ENCODE measurements at places on chromosomes 5 and 9. TPM values are rescaled to one million over a fixed set of nuclear protein-coding genes. Genes with fewer than 3 reads are reported as not detected.

DNA sequence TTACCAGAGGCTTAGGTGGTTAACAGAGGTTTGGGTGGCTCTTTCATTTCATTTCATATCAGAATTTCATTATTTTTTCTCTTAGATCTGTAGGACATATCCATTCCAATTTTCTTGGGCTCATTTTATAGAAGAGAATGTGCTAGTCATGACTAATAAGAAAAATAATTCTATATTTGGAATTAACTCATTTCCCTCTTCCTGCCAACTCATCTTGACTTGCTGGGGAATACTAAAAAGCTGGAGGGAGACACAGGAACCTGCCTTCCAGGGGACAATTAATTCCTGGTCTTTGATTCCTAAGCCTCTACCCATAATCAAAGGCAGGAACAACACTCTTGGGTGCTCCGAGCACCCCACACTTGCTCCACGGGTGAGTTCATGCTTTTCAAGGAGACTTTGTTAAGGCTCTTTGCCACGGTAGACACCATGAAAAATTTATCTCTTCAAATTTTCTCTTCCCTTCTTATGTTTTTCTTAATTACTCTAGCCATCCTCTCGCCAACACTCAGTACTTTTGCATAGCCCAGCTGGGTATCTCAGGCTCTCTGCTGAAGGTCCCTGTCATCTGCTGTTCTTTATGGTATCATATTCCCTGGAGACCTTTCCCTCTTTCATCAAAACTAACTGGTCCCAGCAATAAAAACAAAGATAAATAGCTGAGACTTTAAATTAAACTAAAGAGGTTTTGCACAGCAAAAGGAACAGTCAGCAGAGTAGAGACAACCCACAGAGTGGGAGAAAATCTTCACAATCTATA, 273.9 kb downstream of the NPR3 start:
- DNase-seq: peak; percentile 37

- no peak for DNase-seq
These were observed 54.5 kb downstream of the MAN2A1 start for GRCh38 chr5:109744261-109744660.

DNA sequence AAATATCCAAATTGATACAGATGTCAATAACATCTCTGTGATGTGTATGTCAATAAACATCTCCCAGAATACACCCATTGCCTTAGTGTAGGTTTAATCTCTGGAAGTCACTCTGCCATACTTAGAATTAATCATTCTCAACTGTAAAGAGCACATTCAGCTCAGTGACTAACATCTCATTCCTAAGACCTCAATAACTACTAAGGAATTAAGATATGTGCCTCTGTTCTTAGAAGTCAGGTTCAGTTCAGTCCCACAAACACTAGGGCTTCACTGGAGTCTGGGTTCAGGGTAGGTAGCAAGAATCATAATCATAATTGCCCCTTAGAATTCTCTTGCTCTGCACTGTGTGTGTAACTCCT, 31.7 kb downstream of the UGCG start:
- peak; percentile 73 for DNase-seq

DNA sequence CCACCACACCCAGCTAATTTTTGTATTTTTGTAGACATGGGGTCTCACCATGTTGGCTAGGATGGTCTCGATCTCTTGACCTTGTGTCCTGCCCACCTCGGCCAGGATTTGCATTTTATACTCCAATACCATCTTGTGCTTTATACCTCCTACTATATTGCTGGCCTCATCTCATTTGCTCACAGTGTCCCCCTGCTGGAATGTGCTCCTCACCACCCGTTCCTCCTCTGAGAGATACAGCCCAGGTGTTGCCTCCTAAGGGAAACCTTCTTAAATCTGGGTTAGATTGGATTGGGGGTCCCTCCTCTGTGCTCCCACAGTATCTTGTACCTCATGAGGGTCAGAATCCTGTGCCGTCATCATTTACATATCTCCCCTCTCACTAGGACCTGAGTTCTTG, 131.7 kb downstream of the PAPPA start:
- DNase-seq: no peak

DNA sequence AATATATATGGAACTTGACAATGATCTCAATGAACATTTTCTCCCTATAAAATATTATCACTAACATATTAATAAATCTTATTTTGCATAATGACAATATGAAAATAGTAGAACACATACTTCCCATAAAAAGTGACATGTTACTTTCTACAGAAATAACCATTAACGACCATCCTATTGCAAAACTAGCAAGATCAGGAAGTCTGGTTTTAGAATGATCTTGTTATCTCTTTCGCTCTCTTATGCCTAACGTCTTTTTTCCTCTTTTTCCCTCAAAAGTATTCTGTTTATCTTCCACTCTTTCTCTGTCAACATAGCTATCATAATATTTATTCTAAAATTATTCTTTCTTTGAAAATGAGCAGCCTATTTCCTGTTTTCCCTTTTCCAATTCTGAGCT, 21.6 kb upstream of the C5orf46 start:
- DNase-seq: no peak

- peak; percentile 79 for DNase-seq
These were observed 24.8 kb downstream of the ABLIM3 start for GRCh38 chr5:149166128-149166527.

DNA sequence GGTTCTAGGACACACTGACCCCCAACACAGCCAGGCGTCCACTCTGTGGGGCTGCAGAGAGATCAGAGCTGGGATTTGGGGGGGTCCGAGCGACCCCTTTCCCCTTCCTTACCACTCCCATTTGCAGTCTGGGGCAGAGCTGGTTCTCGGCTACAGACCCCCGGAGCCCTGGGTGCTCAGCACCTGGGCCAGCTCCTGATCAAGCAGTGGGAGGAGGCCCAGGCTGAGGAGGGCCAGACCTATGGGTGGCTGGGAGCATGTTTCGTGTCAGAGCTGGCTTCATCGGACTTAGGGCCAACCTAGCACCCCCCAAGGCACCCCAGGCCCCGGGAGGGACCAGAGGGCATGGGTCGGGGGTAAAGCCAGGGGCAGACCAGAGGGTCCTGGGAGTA, 7.6 kb downstream of the GRIN1 start:
- no peak for DNase-seq

DNA sequence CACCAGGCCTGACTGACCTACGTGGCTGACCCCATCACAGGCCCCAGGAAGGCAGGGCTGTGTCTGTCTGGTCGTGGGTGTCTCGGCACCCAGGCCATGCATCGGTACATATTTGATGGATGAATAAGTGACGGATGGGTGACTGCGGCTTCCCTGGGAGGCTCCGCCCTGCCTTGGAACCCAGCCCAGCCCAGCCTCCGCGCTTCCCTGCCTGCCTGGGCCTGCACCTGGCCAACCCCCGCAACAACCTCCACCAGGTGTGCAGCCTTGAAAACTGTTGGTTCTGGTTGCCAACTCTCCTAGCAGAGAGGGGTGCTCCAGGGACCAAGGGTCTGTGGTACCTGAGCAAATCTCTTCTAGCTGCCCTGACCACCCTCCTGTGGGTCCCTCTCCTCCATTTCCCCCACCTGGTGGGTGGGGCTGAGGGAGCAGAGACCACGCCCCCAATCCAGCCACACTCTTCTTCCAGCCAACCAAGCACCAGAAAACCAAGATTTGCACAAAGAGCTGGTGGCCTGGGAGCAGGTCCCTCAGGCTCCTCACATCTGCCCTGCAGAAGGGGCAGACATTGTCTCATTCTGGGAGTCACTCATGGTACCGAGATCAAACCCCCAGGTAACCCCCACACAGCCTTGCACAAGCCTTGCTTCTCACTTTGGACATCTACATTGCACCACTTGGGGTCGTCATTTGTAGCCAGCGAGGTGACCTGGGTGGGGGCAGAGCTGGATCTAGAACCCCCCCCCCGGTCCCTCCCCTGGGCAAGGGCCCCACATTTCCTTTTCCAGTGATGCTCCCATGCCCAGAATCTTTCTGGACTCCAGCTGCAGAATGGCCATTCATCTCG, 100.6 kb upstream of the IER5L start:
- DNase-seq: peak; percentile 19

DNA sequence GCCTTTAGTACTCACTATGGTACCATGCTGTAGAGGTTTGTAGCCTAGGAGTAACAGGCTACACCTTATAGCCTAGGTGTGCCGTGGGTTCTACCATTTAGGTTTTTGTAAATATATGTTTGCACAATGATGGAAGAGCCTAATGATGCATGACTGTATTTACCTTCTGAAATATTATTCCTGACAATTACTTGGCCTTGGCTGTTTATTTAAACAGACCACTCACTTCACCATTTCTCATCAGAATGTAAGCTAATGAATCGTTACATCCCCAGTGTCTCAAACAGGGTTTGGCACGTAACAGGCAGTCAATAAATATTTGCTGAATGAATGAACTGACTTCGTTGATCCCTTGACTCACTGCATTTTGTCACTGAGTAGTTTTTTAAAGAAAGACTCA, 93.1 kb downstream of the MED27 start:
- no peak for DNase-seq

DNA sequence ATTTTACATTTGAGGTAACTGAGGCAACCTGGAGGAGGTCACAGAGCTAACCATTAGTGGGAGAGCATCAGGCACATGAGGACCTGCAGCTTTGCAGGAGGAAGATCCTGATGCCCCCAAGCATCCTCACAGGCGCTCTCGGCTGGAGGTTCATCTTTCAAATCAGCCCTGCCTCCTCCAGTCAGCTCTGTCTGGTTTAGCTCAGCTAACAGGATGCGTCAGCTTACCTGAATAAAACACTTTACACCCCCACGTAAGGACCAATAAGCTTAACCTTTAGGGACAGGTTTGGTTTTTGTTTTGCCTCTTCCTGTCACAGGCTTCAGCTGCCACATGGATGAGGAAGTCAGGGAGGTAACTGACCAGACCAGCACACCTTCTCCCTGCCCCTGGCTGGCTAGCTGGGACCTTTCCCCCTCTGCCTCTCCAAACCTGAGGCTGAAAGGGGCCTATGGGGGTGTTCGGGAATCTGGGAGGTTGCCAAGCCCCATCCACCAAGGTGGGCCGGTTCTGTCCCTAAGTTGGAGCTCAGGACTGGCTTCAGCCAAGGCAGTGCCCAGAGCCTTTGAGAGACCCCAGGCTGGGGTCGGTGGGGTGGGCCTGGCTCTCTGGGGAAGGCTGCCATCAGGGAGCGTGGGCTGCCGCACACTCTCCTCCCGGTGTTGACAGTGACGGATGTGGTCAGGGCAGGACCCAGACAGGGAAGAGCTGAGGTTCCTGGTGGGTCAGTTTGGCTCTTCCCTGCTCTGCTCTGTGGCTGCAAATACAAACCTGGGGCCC, 20.0 kb upstream of the FCN1 start:
- no peak for DNase-seq

- no peak for DNase-seq
These were observed 375.7 kb downstream of the IRX2 start for GRCh38 chr5:2375757-2376250.

DNA sequence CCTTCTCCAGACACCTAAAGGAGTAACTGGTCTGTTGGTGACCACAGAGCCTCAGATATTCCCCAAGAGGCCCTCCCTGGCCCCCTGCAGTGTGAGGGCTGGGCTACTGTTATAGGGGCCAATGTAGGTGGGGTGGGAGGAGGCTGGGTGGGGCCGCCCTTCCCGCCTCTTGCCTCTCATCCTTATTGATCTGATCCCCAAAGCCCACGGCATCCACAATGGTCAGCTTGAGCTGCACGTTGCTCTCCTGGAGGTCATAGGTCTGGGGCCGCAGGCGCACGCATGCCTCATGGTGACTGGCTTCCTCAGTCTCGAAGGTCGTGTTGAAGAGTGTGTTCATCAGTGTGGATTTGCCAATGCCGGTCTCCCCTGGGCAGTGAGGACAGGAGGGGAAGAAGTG, 13.0 kb downstream of the SEPTIN8 start:
- DNase-seq: no peak

DNA sequence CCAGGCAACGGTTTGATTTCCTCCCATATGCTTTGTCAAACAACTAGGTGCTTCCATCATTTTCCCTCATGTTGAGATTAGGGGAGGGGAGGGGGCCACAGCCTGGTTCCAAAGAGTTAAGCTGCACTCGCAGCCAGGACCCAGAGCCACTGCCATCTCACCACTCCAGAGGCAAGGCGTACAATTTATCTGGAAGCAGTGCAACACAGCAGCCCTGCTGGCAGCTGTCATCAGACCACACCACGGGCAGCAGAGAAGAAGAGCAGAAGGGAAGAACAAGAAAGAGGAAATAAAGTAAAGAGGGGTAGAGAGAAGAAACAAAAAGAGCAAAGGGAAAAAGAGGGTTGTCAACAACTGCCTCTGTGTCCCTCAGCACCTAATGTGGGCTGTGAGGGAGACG, 38.9 kb downstream of the MED27 start:
- DNase-seq: no peak

DNA sequence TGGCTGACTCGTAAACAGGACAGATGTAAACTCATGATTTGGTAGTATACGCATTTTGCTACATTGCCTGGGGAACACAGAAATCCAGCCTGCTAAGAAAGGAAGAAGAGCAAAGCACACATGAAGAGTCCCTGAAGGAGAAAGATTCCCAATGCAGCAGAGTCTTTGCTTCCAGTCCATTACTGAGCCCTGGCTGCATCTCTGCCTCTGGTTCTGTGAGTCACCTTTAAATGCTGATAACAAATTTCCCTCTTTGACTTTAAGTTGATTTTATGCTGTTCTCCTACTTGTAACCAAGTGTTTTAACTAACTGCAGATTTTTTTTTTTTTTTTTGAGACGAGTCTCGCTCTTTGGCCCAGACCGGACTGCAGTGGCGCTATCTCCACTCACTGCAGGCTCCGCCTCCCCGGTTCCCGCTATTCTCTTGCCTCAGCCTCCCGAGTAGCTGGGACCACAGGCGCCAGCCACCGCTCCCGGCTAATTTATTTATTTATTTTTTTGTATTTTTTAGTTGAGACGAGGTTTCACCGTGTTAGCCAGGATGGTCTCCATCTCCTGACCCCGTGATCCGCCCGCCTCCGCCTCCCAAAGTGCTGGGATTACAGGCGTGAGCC, 8.5 kb upstream of the PRXL2C start:
- peak; percentile 27 for DNase-seq

Gene MAMDC2
- 135 TPM for total RNA-seq

Gene PHF2
- total RNA-seq: 12.3 TPM

Gene SV2C
- total RNA-seq: 0.05 TPM

Gene LRRC19
- not detected for total RNA-seq

Gene BAAT
- 8.9 TPM for total RNA-seq

Gene ZNF366
- not detected for total RNA-seq

Gene SDHA
- total RNA-seq: 102 TPM

Gene TMEM252
- total RNA-seq: not detected

Gene ALDH1B1
- 124 TPM for total RNA-seq

Gene NIM1K
- total RNA-seq: 0.54 TPM

Gene TMEFF1
- total RNA-seq: 14.8 TPM
